Stimulated activated CD8-positive, alpha-beta memory T cell treated with anti-CD3 and anti-CD28 coated beads, Interleukin-7, amount 100 ng/mL, for 48 hours (primary cell): ENCODE measurements at places on chromosomes 4 and X.

DNA sequence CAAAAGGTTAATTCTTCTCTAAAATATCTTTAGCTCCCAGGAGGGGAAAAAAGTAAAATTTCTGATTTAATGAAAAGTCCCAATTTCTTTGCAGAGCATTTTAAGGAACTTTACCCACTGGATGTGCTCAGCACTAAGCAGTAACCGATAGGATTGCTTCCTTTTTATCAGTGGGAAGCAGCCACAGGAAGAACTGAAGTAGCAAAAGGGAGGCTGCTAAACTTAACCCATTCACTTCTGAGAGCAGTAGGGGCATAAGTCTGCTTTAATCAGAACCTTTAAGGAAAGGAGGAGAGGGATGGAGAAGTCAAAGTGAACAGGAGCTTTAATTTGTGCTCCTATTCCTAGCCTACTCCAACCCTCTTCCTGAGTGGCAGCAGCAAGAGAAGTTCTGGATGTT is at the start of gene F8:
Gene F8 (minus strand): TSS at position 139 of the 400 bp plus-strand sequence. CDS start 171 bp downstream, outside the sequence.
- no peak for DNase-seq

DNA sequence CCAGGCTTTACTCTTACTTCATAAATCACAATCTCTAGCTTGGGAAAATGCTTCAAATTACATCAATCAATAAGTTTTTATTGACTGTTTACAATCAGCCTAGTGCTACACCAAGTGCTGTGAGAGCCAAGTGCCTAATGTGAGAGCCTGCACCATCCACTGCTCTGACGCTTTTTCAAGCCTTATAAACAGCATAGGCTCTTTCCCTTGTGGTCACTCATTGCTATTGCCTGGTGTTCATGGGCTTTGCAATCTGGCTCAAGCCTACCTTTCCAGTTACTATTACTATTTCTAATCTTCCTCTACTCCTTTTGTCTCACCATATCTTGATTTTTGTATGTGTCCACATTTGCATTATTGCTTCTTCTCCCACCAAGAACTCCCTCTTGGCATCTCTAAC is 77.0 kb downstream of the REELD1 start:
- DNase-seq: no peak

DNA sequence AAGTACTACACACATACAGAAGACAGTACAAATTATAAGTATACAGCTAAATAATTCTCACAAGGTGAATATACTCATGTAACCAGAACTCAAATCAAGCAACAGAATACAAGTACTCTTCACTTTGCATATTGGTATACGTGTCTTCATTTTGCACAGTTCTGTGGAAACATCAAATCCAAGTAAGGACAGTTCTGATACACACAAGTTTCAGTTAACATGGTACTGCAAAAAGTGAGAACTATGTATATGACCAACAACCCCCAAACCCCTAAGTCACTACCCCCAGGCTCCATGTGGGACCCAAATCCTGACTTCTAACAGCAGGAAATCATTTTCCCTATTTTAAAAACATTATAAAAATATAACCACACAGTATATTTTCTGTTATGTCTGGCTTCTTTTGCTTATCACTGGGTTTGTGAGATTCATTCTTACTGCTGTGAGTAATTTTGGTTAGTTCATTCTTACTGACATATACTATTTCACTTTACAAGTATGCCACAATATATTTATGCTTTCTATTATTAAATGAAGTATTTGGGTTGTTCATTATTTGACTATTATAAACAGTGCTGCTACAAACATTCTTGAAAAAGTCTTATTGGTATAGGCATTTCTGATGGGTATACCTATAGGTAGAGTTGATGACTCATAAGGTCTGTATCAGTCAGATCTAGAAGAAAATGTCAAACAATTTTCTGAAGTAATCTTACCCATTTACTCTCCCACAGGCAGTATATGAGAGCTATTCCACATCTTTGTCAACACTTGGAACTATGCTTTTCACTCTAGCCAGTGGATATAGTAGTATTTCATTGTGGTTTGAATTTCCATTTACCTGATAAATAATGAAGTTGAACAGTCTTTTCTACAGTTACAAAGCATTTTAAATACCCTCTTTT is 47.0 kb downstream of the SCLT1 start:
- no peak for DNase-seq

- DNase-seq: no peak
These were observed 782.1 kb downstream of the RAPGEF2 start for GRCh38 chr4:159884989-159885388.

GRCh38 chrX:153633607-153634180 is 13.3 kb upstream of the DUSP9 start:
- no peak for DNase-seq

DNA sequence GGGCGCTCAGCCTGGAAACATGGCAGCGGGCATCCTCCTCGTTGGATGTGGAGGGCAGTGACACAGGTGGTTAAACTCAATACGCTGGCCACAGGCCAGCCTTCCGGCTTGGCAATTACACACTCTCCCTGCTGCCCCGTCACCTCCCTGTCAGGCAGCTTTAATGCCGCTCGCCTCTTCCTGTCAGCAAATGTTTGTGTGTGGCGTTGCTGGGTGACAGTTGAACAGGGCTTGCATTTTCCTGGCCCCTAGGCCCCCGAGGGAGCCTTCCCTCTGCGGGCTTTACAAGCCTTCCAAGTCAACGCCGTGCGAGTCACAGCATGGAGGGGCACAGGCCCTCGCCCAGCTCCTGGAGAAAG is 620.0 kb downstream of the BCOR start:
- DNase-seq: no peak

DNA sequence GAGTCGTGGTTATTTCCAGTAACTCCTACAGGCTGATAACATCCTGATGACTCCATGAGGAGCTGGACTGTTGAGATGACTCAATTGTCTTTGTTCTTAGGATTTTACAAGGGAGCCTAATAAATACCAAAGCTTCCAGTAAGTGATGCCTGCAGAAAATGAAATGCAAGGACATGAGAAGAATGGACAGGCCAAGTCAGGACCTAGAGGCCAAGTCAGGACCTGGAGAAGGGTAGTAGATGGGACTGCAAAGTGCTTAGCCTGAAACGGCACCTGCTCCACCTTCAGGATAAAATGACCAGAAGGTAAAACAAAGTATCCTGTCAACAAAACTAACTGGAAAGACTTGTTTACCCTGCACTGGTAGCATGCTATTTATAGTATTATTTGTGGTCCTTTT is 6.4 kb upstream of the SLC10A6 start:
- DNase-seq: no peak
